Thyroid gland (tissue), 4 donors: ENCODE measurements at places on chromosomes 1 and 21. TPM values are rescaled to one million over a fixed set of nuclear protein-coding genes. Genes with fewer than 3 reads are reported as not detected.

Gene TTC22
- 11.4 TPM for total RNA-seq

Gene HSD3B2
- not detected for total RNA-seq

Gene FLG2
- total RNA-seq = not detected

GRCh38 chr1:67760030-67760821, 73.0 kb downstream of the GNG12 start:
- peak overlapping the region; percentile 80 for H3K27ac ChIP-seq
- peak; percentile 65 for DNase-seq
- H3K36me3 ChIP-seq = no peaks in the 10 kb centered on the region

GRCh38 chr1:233327651-233328141, at the start of gene MAP3K21:
MAP3K21 (plus strand) TSS chr1:233327724; CDS start chr1:233328029, 305 bp downstream.
- no peaks in the 10 kb centered on the region for H3K27me3 ChIP-seq
- peak within 1 kb of the TSS; percentile 59 for H3K4me3 ChIP-seq
- peaks cover 8% of the 10 kb centered on the region for H3K4me1 ChIP-seq
- H3K27ac ChIP-seq = no peak within 1 kb of the TSS
- H3K36me3 ChIP-seq = no peaks in the 10 kb centered on the region

Gene TMEM125
- total RNA-seq = 50.8 TPM

Gene SPATA17
- total RNA-seq = 1.2 TPM

- no peak for DNase-seq
- H3K36me3 ChIP-seq = no peaks in the 10 kb centered on the region
- no peaks in the 10 kb centered on the region for H3K27me3 ChIP-seq
- no peak overlapping the region for H3K27ac ChIP-seq
- H3K4me1 ChIP-seq = peaks cover 29% of the 10 kb centered on the region
- no peak overlapping the region for H3K4me3 ChIP-seq
Measured at GRCh38 chr1:205387845-205388244, 31.1 kb upstream of the KLHDC8A start.

GRCh38 chr21:33977017-33977720, 61.6 kb upstream of the ATP5PO start:
- no peak overlapping the region for H3K4me3 ChIP-seq
- no peaks in the 10 kb centered on the region for H3K36me3 ChIP-seq
- H3K4me1 ChIP-seq = no peaks in the 10 kb centered on the region
- H3K27me3 ChIP-seq = no peaks in the 10 kb centered on the region

DNA sequence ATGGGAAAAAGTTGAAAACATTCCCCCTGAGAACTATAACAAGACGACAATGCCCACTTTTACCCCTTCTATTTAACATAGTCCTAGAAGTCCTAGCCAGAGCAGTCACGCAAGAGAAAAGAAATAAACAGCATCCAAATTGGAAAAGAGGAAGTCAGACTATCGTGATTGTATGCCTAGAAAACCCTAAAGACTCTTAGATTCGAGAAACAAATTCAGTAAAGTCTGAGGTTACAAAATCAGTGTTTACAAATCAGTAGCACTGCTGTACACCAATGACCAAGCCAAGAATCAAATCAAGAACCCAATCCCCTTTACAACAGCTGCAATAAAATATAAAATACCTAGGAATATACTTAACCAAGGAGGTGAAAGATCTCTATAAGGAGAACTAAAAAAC, 72.4 kb downstream of the POU2F1 start:
- H3K27ac ChIP-seq = no peak overlapping the region
- DNase-seq = no peak
- H3K4me1 ChIP-seq = peaks cover 7% of the 10 kb centered on the region
- no peaks in the 10 kb centered on the region for H3K27me3 ChIP-seq
- no peaks in the 10 kb centered on the region for H3K36me3 ChIP-seq

- no peak overlapping the region for H3K27ac ChIP-seq
- peaks cover 15% of the 10 kb centered on the region for H3K4me1 ChIP-seq
- H3K4me3 ChIP-seq = no peak overlapping the region
- no peaks in the 10 kb centered on the region for H3K27me3 ChIP-seq
Measured at GRCh38 chr1:59747420-59748024, 67.2 kb upstream of the HOOK1 start.

Gene TMEM222
- 46.0 TPM for total RNA-seq

Gene SLC1A7
- total RNA-seq = 0.13 TPM

- no peaks in the 10 kb centered on the region for H3K27me3 ChIP-seq
- peak overlapping the region; percentile 17 for H3K27ac ChIP-seq
- H3K4me1 ChIP-seq = peaks cover 26% of the 10 kb centered on the region
- no peaks in the 10 kb centered on the region for H3K36me3 ChIP-seq
- DNase-seq = no peak
- no peak overlapping the region for H3K4me3 ChIP-seq
Measured at GRCh38 chr1:59511476-59512465, 214.9 kb downstream of the FGGY start.

DNA sequence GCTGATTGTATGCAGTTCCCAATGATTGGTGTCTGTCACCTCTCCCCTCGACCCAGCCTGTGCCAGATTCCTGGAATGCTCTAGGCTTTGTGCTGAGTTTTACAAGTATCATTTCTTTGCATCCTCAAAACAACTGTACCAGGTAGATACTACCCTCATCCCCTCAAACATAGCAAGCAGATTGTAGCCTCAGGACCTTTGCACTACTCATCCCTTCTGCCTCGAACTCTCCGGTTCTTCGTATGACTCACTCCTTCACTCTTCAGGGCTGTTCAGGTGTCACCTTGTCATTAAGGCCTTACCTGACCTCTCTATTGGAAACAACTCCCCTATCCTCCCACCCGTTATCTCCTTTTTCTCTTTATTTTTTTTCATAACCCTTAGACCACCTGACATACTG, 8.0 kb downstream of the KCNC4 start:
- no peaks in the 10 kb centered on the region for H3K36me3 ChIP-seq
- H3K27me3 ChIP-seq = no peaks in the 10 kb centered on the region
- no peak overlapping the region for H3K27ac ChIP-seq
- H3K4me3 ChIP-seq = no peak overlapping the region

GRCh38 chr1:43308635-43309404, 8.0 kb downstream of the TIE1 start:
- DNase-seq = no peak
- no peak overlapping the region for H3K4me3 ChIP-seq
- H3K36me3 ChIP-seq = no peaks in the 10 kb centered on the region
- H3K4me1 ChIP-seq = peaks cover 46% of the 10 kb centered on the region
- no peaks in the 10 kb centered on the region for H3K27me3 ChIP-seq
- H3K27ac ChIP-seq = peak overlapping the region; percentile 97

- peaks cover 40% of the 10 kb centered on the region for H3K4me1 ChIP-seq
- H3K36me3 ChIP-seq = peaks cover 11% of the 10 kb centered on the region
- peak within 1 kb of the TSS; percentile 92 for H3K4me3 ChIP-seq
- DNase-seq = peak; percentile 21
Measured at GRCh38 chr1:207051191-207051943, at the start of gene YOD1. YOD1 (minus strand) TSS chr1:207051208; CDS start chr1:207051030, 178 bp downstream.
